ENCODE measurements at places on chromosomes 7 and 10.

- no peak for DNase-seq
These were observed 57.1 kb downstream of the AOC1 start for GRCh38 chr7:150909200-150909995.

GRCh38 chr7:102096706-102097427 is 189.8 kb upstream of the SH2B2 start:
- peak; percentile 75 for DNase-seq

DNA sequence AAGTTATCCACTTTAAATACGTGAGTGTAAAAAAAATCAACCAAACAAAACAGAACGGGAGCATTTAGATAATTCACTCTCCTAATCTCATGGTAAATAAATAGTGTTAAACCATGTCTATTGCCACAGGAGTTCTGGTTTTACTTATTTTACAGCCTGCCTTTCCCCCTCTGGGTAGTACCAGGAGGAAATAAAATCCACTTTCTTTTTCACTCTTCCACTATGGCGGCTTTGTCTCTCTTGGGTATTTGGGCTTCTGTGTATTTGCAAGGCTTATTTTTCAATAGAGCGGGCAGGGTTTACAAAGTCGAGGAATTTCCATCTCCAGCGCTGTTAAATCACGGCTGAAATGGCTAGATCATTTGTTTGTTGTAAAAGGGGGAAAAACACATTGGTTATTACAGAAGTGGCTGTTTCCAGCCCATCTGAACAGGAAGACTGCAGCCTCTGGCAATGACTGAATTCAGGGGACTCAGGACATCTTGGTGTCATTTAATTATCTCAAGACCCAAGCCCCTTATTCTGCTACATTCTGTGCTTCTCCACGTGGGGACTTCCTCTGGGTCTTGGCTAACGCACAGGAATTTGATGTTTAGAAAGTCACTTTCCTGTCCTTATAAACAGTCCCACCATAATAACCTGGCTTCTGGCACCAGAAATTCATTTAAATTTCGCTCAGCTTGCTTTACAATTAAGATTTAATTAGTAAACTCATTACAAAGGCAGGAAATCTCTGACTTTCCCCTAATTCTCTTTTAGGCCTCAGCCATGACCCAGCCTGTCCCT is 323.9 kb downstream of the GATA3 start:
- no peak for DNase-seq

- peak; percentile 42 for DNase-seq
These were observed at the start of gene INA for GRCh38 chr10:103276896-103277712. INA (plus strand) TSS chr10:103277138; CDS start chr10:103277212, 74 bp downstream.

GRCh38 chr10:74854610-74855009 is 28.2 kb downstream of the KAT6B start:
- DNase-seq, result no peak

DNA sequence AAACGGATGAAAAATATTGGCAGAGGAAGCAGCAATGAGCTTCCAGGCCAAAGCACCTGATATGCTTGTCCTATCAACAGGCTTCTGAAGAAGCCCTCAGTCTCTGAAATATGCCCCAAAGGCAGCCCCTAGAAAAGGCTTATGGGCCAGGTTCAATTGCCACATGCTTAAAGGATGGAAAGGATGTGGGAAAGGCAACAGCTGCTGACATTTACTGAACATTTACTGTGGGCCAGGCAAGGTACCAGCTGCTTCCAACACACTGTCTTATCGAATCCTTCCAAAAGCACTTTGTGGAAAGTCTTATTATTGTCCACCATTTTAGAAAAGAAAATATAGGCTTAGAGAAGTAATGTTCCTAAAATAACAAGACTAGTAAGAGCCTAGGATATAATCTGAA is 56.5 kb downstream of the DOCK4 start:
- DNase-seq, result no peak

DNA sequence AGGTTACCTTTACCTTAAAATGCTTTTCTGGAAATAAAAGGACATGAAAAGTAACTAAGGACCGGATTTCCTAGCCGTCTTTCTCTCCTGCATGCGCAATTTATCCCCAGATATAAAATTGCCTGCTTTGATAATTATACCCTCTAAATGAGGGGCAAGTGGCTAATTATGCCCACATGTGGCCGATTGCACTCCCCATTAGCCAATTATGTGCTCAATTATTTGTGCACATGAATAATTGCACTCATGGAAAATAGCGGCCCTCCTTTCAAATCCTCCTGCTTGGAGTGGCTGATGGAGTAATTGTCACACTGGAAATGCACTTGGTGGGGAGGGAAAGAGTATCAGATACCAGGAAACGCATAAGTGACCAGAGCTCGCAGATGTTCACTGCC is 66.4 kb upstream of the ATRNL1 start:
- DNase-seq, result no peak

GRCh38 chr7:159148430-159149395 is 4.0 kb upstream of the VIPR2 start:
- DNase-seq, result no peak

GRCh38 chr10:100735337-100736143 is 9.8 kb upstream of the PAX2 start:
- no peak for DNase-seq

DNA sequence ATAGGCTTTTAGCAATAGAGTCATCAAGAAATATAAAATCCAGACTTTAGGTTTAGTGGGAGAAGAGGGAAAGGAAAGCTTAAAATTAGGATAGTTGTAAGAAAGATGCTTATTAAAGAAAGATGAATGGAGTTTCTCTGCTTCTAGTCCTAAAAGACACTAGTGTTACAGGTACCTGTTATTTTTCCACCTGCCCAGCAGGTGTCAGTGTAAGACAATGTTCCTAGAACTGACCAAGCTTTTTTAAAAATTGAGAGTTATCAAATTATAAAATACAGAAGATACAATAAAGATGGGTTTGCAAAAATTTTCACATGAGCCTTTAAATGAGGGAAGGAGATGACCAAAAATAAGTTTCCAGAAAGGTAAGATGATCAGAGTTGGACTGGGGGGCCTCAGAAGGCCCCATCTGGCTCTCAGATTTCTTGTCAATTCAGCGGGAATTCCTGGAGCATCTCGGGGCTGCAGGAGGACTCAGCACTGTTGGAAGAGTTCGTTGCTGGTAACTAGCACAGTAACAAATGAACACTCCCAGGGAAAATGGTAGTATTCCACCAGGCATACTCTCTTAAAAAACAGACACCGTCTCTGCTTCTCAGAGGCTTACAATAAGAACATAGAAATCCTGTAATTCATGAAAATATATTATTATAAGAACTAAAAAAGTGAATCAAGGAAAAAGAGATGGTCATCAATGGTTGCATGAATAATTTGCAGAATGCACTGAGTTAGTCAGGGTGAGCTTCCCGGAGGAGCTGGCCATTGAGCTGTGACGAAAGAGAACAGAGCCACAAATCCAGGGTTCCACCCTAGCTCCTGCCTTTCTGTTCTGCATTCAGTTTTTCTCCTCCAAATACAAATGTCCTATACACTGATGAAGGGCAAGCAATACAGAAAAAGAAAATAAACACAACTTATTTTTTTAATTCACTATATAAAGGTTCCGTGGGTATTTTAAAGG is 71.8 kb upstream of the PIK3CG start:
- peak; percentile 35 for DNase-seq

GRCh38 chr10:98262571-98262970 is 5.4 kb downstream of the LOXL4 start:
- no peak for DNase-seq

GRCh38 chr7:68248973-68249372 is 1252.3 kb downstream of the TYW1 start:
- no peak for DNase-seq

GRCh38 chr7:10299384-10299783 is 674.3 kb upstream of the PHF14 start:
- DNase-seq, result no peak

GRCh38 chr7:156703773-156704482 is 63.4 kb downstream of the RNF32 start:
- no peak for DNase-seq

- no peak for DNase-seq
These were observed 103.8 kb upstream of the LANCL2 start for GRCh38 chr7:55261386-55261770.

DNA sequence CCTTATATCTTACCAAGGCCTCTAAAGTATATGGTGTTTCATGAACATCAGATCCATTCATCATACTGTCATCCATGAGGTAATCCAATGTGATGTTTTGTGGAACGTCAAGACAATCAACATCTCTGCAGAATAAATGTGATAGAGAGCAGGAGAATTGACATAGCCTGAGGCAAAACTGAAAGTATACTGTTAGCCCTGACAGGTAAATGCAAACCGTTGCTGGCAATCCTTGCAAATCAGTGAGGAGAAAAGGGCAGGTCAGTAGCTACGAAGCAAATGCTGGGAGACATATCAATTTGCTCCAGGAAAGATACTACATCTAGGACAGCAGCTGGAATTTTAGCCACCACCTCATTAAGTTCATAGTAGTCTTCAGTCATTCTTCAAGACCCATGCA is 4.5 kb upstream of the CCDC3 start:
- DNase-seq, result no peak

DNA sequence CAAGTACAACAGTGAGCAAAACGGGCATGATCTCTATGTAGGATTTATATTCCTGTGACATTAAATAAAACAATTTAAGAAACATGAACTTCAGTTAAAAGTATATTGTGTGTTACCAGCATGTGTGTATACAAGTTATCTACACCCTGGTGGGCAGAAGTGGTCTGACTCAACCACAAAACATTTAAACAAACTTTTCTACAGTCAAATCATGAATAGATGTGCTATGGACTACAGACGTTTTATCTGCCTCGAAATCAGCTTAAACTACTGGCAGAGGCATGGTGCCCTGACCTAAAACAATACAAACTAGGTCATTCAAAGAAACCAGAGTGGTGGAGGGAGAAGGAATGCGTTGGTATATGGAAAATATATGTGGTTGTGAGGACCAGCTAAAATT is 3.6 kb downstream of the ARL3 start:
- DNase-seq, result no peak
